Ascending aorta (tissue), 2 donors: ENCODE measurements at places on chromosomes 12 and 14. TPM values are rescaled to one million over a fixed set of nuclear protein-coding genes. Genes with fewer than 3 reads are reported as not detected.

DNA sequence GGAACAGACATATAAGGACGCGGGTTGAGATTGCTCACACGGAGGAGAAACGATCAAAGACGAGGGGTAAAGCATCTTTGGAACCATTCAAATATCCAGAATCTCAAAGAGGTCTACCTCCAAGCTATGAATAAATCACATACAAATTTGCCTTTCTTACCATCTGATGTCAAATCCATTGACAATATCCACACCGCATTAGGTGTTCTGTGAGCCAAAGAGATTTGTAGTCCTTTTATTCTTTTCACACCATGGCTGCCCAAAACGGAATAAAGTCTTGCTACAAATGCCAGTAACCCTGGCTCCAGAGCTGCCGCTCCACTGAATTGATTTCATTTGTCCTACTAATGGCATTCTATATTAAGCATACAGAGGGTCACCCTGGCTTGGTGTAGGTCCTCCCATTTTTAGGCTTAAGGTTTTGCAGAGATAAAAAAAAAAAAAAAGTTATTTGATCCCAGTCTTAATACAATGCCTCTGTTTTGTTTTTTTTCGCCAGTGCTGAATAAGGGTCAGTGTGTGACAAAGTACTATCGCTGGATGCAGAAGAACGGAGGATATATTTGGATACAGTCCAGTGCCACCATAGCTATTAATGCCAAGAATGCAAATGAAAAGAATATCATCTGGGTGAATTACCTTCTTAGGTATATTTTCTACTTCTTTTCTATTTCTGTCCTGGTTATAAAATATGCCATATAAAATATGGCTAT lies 157.3 kb downstream of the EGLN3 start:
- no peaks in the 10 kb centered on the region for H3K4me1 ChIP-seq
- H3K27ac ChIP-seq: peak overlapping the region; percentile 44
- H3K27me3 ChIP-seq: no peaks in the 10 kb centered on the region

DNA sequence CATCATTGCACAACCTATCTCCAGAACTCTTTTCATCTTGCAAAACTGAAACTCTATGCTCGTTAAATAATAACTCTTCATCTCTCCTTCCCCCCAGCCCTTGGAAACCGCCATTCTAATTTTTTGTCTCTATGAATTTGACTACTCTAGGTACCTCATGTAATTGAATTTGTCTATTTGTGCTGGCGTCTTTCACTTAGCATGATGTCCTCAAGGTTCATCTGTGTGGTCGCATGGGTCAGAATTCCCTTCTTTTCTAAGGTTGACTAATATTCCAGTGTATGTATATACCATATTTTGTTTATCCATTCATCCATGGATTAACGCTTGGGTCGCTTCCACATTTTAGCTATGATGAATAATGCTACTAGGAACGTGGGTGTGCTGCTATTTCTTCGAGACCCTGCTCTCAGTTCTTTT lies 80.1 kb downstream of the PLXNC1 start:
- no peaks in the 10 kb centered on the region for H3K4me1 ChIP-seq
- H3K36me3 ChIP-seq: no peaks in the 10 kb centered on the region
- no peak for DNase-seq
- H3K27ac ChIP-seq: no peak overlapping the region

GRCh38 chr14:81834308-81834707 lies 300.7 kb upstream of the SEL1L start:
- H3K27me3 ChIP-seq: no peaks in the 10 kb centered on the region
- H3K36me3 ChIP-seq: no peaks in the 10 kb centered on the region
- H3K4me3 ChIP-seq: no peak overlapping the region
- no peak for DNase-seq

DNA sequence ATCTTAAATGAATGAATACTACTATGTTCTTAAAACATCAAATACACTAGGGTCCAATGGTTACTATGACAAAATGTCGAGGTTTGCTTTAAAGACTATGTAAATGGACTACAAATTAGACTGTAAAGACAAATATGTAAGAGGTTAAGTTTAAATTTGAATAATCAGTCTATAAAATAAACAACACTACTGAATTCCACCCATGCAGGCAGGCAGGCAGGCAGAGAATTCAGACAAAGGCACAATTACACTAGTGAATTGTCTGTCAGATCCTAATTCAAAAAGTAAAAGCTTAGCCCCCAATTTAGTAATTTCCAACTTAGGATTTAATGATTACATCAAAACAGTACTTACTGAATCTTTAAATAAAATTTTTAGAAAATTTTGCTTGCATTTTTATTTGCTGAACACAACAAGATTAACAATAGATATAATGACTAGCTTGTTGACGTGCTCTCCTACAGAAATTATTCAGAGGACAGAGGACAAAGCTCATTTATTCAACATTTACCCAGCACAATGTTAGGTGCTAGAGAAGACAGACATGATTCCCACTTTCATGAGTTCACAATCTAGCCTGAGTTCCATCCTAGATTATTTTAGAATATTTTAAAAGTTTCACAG lies 97.4 kb downstream of the CDK17 start:
- H3K4me3 ChIP-seq: no peak overlapping the region
- H3K27me3 ChIP-seq: no peaks in the 10 kb centered on the region
- DNase-seq: no peak
- H3K36me3 ChIP-seq: peaks cover 5% of the 10 kb centered on the region

DNA sequence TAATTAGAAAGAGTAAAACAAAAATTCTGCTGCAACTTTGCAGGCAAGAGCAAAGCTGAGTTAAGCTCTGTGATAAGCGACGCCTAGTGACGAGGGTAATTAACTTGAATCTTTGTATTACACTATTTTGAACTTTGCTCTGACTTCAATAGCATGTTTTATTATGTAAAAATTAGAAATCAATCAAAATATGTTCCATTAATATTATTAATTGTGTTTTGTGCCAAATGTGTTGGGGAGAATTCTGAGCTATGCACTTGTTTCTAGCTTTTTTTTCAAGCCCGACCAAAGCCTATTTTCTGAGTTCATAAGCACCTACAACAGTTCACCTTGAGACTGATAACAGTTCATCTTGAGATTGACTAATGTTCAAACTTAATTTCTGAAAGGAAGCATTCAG lies 90.1 kb upstream of the PDE3A start:
- no peaks in the 10 kb centered on the region for H3K27me3 ChIP-seq
- H3K4me1 ChIP-seq: peaks cover 9% of the 10 kb centered on the region
- no peak overlapping the region for H3K4me3 ChIP-seq
- no peaks in the 10 kb centered on the region for H3K36me3 ChIP-seq
- H3K27ac ChIP-seq: no peak overlapping the region

- H3K27ac ChIP-seq: peak overlapping the region; percentile 96
- no peak for DNase-seq
- H3K36me3 ChIP-seq: peaks cover 4% of the 10 kb centered on the region
- H3K27me3 ChIP-seq: no peaks in the 10 kb centered on the region
Observed at GRCh38 chr14:24271834-24272263, 452 bp upstream of the RABGGTA start.

- H3K36me3 ChIP-seq: peaks cover 29% of the 10 kb centered on the region
- H3K27ac ChIP-seq: no peak overlapping the region
- H3K4me1 ChIP-seq: no peaks in the 10 kb centered on the region
- H3K4me3 ChIP-seq: no peak overlapping the region
- DNase-seq: no peak
Observed at GRCh38 chr14:32545506-32546210, 216.6 kb downstream of the AKAP6 start.

DNA sequence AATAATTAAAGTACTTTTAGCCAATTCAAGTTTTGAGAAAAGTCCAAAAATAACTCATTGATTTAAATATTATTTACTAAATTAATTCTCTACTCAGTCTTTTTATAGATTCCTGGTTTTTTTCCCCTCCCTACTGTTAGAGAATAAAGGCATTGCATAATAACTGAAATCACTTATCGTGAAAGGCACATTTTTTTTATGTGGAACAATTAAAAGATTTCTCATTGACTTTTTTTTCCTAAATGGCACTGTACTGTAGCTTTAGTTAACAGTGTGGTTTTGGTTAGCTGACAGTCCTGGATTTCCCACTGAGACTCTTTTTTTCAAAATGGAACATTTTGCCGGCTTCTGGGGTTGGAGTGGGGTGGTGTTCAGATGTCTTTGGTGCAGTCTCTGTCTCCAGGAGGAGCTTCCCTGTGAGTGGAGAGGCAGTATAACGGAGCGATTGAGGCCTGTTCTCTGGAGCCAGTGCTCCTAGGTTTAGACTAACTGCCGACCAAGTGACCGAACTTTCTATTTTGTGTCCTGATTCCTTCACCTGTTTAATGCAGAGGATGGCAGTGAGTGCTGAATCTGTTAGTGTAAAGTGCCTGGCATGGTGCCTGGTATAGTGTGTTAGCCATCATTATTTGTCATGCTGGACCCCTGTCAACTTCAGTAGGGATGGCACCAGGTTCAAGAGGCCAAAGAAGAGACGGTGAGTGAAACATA lies 117.7 kb downstream of the ADCK1 start:
- no peaks in the 10 kb centered on the region for H3K4me1 ChIP-seq
- no peak for DNase-seq
- H3K27ac ChIP-seq: no peak overlapping the region
- no peaks in the 10 kb centered on the region for H3K36me3 ChIP-seq
- H3K4me3 ChIP-seq: no peak overlapping the region

GRCh38 chr12:54300225-54300731 lies 537 bp downstream of the NFE2 start:
- peak overlapping the region; percentile 49 for H3K4me3 ChIP-seq
- no peaks in the 10 kb centered on the region for H3K27me3 ChIP-seq
- H3K4me1 ChIP-seq: peaks cover 5% of the 10 kb centered on the region
- H3K36me3 ChIP-seq: no peaks in the 10 kb centered on the region

The PABPN1 gene
- total RNA-seq: 90.6 TPM

The AICDA gene
- not detected for total RNA-seq

The RERGL gene
- total RNA-seq: 26.7 TPM

The ADGRD1 gene
- total RNA-seq: 46.9 TPM

The BDKRB1 gene
- not detected for total RNA-seq
